A375 (cell line): ENCODE measurements at places on chromosomes 2 and 18. TPM values are rescaled to one million over a fixed set of nuclear protein-coding genes. Genes with fewer than 3 reads are reported as not detected.

The CRACDL gene
- total RNA-seq, result 0.37 TPM in 1 of 2 replicates, not detected in the other

The TFPI gene
- total RNA-seq, result 3.0 and 6.7 TPM in 2 replicates

The SH3RF3 gene
- 7.6 and 8.6 TPM in 2 replicates for total RNA-seq

The CAPN14 gene
- total RNA-seq, result 0.88 and 0.98 TPM in 2 replicates
